ENCODE measurements at places on chromosomes 16 and 17.

- no peaks in the 10 kb centered on the region for H3K4me1 ChIP-seq
- H3K27me3 ChIP-seq = no peaks in the 10 kb centered on the region
- H3K27ac ChIP-seq = no peak overlapping the region
- no peak overlapping the region for H3K4me3 ChIP-seq
- DNase-seq = no peak
- H3K36me3 ChIP-seq = no peaks in the 10 kb centered on the region
These were observed 54.1 kb upstream of the NFAT5 start for GRCh38 chr16:69511651-69512050.

- no peaks in the 10 kb centered on the region for H3K27me3 ChIP-seq
- no peaks in the 10 kb centered on the region for H3K4me1 ChIP-seq
- no peak overlapping the region for H3K4me3 ChIP-seq
- no peak overlapping the region for H3K27ac ChIP-seq
- no peak for DNase-seq
These were observed 21.8 kb upstream of the ZNF469 start for GRCh38 chr16:88360999-88361398.

DNA sequence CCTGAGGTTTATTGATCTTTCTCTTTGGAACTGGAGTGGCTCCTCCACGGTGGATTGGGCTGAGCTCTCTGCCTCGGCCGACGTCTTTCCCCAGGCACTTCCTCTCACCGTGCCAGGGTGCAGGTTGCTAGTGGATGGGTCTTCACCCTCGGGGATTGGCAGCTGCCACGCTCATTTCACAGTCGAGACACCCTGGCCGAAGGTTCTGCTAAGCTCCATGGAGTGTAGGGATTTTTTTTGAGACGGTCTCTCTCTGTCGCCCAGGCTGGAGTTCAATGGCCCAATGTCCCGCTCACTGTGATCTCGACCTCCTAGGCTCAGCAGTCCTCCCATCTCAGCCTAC is 280.8 kb downstream of the SEC14L1 start:
- no peaks in the 10 kb centered on the region for H3K27me3 ChIP-seq
- no peaks in the 10 kb centered on the region for H3K36me3 ChIP-seq
- peak overlapping the region; percentile 53 for H3K27ac ChIP-seq
- peaks cover 22% of the 10 kb centered on the region for H3K4me1 ChIP-seq
- no peak overlapping the region for H3K4me3 ChIP-seq

GRCh38 chr17:13962716-13963240 is 106.5 kb upstream of the COX10 start:
- no peaks in the 10 kb centered on the region for H3K36me3 ChIP-seq
- peaks cover 3% of the 10 kb centered on the region for H3K4me1 ChIP-seq
- no peak for DNase-seq

DNA sequence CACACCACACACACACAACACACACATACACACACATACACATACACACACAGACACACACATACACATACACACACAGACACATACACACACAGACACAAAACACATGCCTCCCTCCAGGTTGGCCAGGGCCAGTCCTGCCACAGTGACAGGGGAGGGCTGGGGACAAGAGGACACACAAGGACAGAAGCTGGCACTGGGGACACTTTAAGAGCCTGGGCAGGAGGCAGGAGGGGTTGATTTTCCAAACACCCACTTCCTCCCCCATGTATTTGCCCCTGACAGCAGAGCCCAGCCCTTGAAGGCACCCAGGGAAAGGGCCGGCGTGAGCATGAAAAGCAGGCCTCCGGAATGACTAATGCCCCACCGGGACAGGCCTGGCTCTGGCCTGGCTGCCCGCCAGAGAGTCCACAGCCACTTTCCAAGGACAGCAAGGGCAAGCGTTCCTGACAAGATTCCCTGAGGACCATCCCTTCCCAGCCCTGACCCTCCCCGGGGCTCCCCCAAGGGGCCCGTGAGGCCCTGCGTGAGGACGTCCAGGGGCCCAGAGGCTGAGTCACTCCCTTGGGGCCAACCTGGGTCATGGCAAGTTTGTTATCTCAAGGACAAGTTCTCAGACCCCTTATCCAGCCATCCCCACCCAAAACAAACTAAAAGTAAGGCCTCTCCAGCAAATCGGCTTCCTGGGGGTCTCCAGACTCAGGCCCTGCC is 235.6 kb downstream of the ZNF423 start:
- peak; percentile 24 for DNase-seq
- no peak overlapping the region for H3K27ac ChIP-seq
- H3K4me1 ChIP-seq = no peaks in the 10 kb centered on the region
- H3K4me3 ChIP-seq = no peak overlapping the region

DNA sequence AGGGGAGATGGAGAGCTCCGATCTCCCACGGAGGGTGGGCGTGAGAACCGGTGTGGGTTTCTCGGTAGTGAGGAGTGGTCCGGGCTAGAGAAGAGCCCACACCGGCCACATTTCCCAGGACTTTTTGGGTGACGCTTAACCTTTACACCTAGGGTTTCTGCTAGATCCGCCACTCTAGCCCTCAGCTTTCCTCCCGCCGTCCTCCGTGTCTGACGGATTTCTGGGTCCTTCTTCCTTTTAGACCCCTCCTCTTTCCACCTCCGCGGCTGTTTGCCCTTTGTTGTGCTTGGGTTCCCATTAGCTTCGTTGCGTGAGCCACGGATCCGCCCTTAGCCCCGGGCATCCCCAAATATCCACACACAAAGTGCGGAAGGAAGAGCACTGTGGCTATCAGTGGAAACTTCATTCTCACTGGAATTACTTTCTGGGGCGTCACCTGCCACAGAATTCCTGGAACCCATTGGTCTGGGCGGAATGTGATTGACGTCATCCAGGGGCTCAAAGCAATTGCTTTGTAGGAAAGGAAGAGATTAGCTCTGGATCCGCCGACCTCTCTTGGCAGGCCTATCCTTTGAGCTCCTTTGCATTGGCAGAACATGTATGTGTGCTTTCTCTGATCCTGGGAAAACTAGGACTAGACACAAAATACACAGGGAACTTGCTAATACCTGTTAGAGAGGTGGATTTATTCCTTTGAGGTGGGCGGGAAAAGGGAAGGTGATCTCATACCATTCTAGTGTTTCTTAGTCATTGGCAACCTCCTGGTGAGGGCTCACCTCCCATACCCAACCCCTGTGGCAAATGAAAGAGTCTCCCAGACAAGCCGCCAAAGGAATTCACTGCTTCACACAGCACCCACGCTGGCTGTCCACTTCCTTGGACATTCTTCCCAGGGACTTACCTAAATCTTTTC is 654 bp downstream of the TNFAIP1 start:
- H3K4me3 ChIP-seq = peak overlapping the region; percentile 97
- peak; percentile 90 for DNase-seq
- no peak overlapping the region for H3K27ac ChIP-seq
- H3K27me3 ChIP-seq = no peaks in the 10 kb centered on the region
- peaks cover 17% of the 10 kb centered on the region for H3K36me3 ChIP-seq
- H3K4me1 ChIP-seq = peaks cover 9% of the 10 kb centered on the region

- H3K4me1 ChIP-seq = peaks cover 3% of the 10 kb centered on the region
- no peaks in the 10 kb centered on the region for H3K27me3 ChIP-seq
- H3K36me3 ChIP-seq = peaks cover 9% of the 10 kb centered on the region
- no peak for DNase-seq
- H3K4me3 ChIP-seq = no peak overlapping the region
These were observed 5.5 kb downstream of the CTU2 start for GRCh38 chr16:88711750-88712340.

GRCh38 chr16:66286527-66286926 is 80.0 kb upstream of the CDH5 start:
- H3K4me3 ChIP-seq = no peak overlapping the region
- no peaks in the 10 kb centered on the region for H3K27me3 ChIP-seq
- no peaks in the 10 kb centered on the region for H3K36me3 ChIP-seq
- no peak overlapping the region for H3K27ac ChIP-seq

DNA sequence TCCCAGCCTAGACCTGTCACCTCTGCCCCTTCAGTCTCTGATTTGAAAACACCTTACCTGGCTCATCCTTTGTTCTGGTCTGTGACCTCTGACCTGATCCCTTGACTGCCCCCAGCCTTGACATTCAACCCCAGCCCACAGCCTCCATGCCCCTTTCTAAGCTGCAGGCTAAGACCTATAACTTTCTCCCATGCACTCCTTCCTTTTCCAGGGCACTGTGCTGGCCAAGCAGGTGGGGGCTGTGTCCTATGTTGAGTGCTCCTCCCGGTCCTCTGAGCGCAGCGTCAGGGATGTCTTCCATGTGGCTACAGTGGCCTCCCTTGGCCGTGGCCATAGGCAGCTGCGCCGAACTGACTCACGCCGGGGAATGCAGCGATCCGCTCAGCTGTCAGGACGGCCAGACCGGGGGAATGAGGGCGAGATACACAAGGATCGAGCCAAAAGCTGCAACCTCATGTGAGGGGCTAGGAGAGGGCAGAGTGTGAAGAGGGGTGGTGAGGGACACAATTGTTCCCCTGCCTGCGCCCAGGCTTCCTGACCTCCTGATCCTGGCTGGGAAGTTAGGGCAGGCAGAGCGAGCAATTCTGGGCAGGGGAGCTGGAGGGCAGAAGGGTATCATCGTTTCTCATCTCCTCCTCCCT is 3.3 kb downstream of the RND2 start:
- H3K4me3 ChIP-seq = peak overlapping the region; percentile 67
- H3K27me3 ChIP-seq = no peaks in the 10 kb centered on the region
- no peak overlapping the region for H3K27ac ChIP-seq
- no peak for DNase-seq
- peaks cover 30% of the 10 kb centered on the region for H3K36me3 ChIP-seq

- H3K4me1 ChIP-seq = no peaks in the 10 kb centered on the region
- peaks cover 2% of the 10 kb centered on the region for H3K36me3 ChIP-seq
- no peak for DNase-seq
- no peak overlapping the region for H3K27ac ChIP-seq
- H3K27me3 ChIP-seq = no peaks in the 10 kb centered on the region
- no peak overlapping the region for H3K4me3 ChIP-seq
These were observed 27.8 kb downstream of the NAGPA start for GRCh38 chr16:5005916-5006315.

DNA sequence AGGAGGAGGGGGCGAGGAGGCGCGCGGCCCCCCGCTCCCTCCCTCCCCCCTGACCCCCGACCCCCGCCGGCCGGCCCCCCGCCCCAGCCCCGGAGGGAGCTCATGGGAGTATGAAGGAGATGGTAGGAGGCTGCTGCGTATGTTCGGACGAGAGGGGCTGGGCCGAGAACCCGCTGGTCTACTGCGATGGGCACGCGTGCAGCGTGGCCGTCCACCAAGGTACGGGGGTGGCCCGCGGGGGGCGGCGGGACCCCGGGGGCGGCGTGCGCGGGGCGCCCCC is 390 bp downstream of the MLLT6 start:
- H3K27me3 ChIP-seq = peaks cover 53% of the 10 kb centered on the region
- H3K36me3 ChIP-seq = no peaks in the 10 kb centered on the region
- no peak overlapping the region for H3K27ac ChIP-seq
- peaks cover 5% of the 10 kb centered on the region for H3K4me1 ChIP-seq
- H3K4me3 ChIP-seq = peak overlapping the region; percentile 64

- H3K36me3 ChIP-seq = no peaks in the 10 kb centered on the region
- H3K27ac ChIP-seq = no peak overlapping the region
- DNase-seq = no peak
- H3K4me3 ChIP-seq = no peak overlapping the region
- H3K4me1 ChIP-seq = no peaks in the 10 kb centered on the region
These were observed 10.4 kb downstream of the RPUSD1 start for GRCh38 chr16:777826-778225.

DNA sequence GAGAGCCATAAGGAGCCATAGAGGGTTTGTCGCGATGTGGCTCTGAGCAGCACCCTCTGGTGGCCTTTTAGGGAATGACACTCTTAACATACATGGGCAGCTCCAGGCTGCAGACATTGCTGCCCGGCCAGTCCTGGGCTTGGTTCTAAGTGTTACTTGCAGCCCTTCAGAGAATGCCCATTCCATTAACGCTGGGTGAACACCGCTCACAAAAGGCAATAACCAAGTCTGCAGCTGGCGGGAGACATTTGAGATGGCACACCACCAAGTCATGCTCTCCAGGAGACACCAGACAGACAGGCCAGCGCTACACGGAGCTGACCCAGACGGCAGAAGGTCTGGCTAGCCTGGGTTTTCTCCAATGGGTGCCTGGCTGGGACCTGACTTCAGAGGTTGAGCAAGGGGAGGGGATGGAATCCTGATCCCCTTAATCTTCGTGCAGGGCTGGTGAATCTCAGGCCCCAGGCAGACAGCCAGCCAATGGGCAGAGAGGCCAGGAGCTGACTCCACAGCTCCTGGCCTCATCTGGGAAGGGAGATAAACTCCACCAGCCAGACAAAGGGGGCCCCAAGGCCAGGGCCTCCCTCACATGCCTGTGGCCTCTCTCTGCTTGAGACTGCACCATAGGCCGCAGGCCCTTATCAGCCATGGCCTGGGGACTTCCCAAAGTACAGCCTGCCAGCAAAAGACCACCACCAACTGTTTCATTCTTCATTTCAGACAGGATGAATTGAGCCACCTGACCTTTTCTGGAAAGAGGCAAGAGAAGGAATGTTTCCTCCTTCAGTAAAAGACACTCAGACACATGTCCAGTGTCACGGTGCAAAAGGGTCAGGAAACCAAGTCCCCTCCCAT is 58.8 kb downstream of the ZDHHC7 start:
- H3K36me3 ChIP-seq = no peaks in the 10 kb centered on the region
- H3K4me1 ChIP-seq = no peaks in the 10 kb centered on the region
- peak; percentile 87 for DNase-seq
- H3K4me3 ChIP-seq = no peak overlapping the region
- H3K27ac ChIP-seq = no peak overlapping the region

- peak; percentile 54 for DNase-seq
- H3K36me3 ChIP-seq = peaks cover 19% of the 10 kb centered on the region
- H3K4me1 ChIP-seq = no peaks in the 10 kb centered on the region
- H3K27ac ChIP-seq = no peak overlapping the region
These were observed 2.8 kb downstream of the DNASE1L2 start for GRCh38 chr16:2238838-2239675.

- no peak for DNase-seq
- no peaks in the 10 kb centered on the region for H3K36me3 ChIP-seq
- H3K4me3 ChIP-seq = no peak overlapping the region
- H3K27ac ChIP-seq = no peak overlapping the region
- H3K4me1 ChIP-seq = peaks cover 2% of the 10 kb centered on the region
These were observed 15.2 kb downstream of the KRT23 start for GRCh38 chr17:40922239-40922638.

DNA sequence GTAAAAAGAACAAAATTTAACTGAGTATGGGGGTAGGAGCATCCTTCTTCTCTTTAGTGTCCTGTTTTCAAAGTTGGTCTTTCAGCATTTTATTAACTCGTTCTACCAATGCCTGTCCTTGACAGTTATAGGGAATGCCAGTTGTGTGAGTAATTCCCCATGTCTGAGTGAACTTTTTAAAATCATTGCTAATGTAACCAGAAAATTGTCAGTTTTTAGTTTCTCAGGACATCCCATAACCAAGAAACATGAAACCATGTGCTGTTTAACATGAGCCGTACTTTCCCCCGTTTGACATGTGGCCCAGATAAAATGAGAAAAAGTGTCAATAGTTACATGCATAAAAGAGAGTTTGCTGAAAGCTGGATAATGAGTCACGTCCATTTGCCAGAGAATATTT is 71.4 kb upstream of the ARL4D start:
- H3K4me1 ChIP-seq = no peaks in the 10 kb centered on the region
- no peaks in the 10 kb centered on the region for H3K27me3 ChIP-seq
- no peak for DNase-seq
- no peak overlapping the region for H3K4me3 ChIP-seq
- H3K36me3 ChIP-seq = no peaks in the 10 kb centered on the region

GRCh38 chr16:68700831-68701230 is 36.3 kb upstream of the CDH1 start:
- no peaks in the 10 kb centered on the region for H3K4me1 ChIP-seq
- no peaks in the 10 kb centered on the region for H3K27me3 ChIP-seq
- H3K4me3 ChIP-seq = no peak overlapping the region
- no peak for DNase-seq
- no peak overlapping the region for H3K27ac ChIP-seq

GRCh38 chr17:81735264-81736102 is 23.4 kb downstream of the SLC25A10 start:
- H3K27me3 ChIP-seq = no peaks in the 10 kb centered on the region
- no peaks in the 10 kb centered on the region for H3K36me3 ChIP-seq
- H3K4me1 ChIP-seq = no peaks in the 10 kb centered on the region
- H3K27ac ChIP-seq = no peak overlapping the region
- no peak for DNase-seq
